ENCODE measurements at places on chromosomes 4 and X. TPM values are rescaled to one million over a fixed set of nuclear protein-coding genes. Genes with fewer than 3 reads are reported as not detected.

DNA sequence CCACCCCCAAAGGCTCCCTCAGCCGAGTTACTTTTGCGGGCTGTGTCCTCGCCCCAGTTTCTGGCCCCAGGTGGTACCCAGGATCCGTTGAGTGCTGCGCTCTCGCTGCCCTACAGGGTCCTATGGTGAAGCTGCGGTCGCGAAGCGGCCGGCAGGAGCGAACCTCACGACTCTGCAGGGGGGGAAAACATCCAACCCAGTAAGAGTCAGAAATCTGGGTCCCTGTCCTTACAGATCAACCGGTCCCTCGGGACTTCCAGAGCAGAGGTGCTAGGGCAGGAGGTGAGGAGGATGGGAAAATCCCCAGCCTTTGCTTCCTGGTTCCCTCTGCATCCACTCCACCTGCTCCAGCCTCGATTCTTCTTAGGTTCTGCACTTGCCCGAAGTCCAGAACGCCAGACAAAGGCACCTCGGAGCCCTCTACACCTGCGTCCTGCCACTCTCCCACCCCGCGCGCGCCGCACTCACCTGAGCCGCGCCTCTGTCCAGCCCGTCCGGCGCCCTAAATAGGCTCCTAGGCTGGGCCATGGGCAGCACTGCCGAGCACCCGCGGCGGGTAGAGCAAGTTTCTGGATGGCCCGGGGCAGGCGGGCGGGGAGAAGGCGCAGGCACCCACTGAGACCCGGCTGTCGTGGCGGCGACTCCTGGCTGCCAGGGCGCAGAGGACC, at the start of gene HS3ST1:
TSS of gene HS3ST1 (minus strand) at position 664 of the 668 bp plus-strand sequence. CDS start 28,889 bp downstream, outside the sequence.
- peaks cover 5% of the 10 kb centered on the region for H3K4me1 ChIP-seq
- DNase-seq, result peak; percentile 28
- peaks cover 11% of the 10 kb centered on the region for H3K27me3 ChIP-seq
- no peaks in the 10 kb centered on the region for H3K36me3 ChIP-seq

Gene TRPC5OS
- not detected for total RNA-seq

DNA sequence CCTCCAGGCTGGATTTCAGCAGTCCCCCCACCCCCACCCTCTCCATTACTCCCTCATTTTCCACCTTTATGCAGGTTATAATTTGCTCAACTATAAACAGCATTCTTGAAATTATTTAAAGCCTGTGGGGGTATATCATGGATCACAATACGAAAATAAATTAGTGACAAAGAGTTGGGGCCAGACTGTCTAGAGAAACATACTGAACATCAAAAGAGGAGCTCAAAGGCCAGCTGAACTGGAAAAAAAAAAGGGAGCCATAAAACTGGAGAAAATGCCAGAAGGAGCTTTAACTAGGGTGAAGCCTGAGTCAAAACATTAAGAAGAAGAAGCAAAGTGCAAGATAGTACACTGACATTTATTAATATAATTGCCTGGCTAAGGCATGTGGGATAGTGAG, 137.8 kb downstream of the ANTXR2 start:
- peaks cover 3% of the 10 kb centered on the region for H3K27me3 ChIP-seq
- DNase-seq, result no peak
- no peak overlapping the region for H3K27ac ChIP-seq

DNA sequence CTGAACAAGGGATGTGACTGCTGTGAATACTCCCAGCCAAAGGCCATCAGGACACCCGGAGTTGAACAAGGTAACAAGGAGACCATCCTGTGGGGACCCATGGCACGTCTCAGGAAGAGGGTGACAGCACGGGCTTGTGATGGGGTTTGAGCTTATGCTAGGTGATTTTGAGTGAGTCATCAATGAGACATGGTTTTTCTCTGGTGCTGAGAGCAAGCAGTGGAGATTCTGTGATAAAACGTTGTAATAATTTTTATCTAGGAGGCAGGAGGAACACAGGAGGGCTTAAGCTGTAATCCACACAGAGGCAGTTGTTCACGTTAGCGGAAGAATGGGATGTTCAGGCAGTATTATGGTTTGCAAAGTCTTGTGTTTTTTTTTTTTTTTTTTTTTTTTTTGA, 36.0 kb downstream of the TRIML1 start:
- no peak for DNase-seq
- H3K4me1 ChIP-seq, result no peaks in the 10 kb centered on the region
- H3K36me3 ChIP-seq, result no peaks in the 10 kb centered on the region
- H3K27ac ChIP-seq, result no peak overlapping the region
- H3K4me3 ChIP-seq, result no peak overlapping the region
- H3K27me3 ChIP-seq, result peaks cover 3% of the 10 kb centered on the region

Gene EDA
- total RNA-seq, result 1.7 TPM

- H3K4me1 ChIP-seq, result peaks cover 55% of the 10 kb centered on the region
- peak overlapping the region; percentile 14 for H3K4me3 ChIP-seq
- H3K27me3 ChIP-seq, result peaks cover 7% of the 10 kb centered on the region
- no peaks in the 10 kb centered on the region for H3K36me3 ChIP-seq
Observed at GRCh38 chr4:76199664-76200211, 13.9 kb downstream of the SCARB2 start.

- no peaks in the 10 kb centered on the region for H3K36me3 ChIP-seq
- no peak overlapping the region for H3K4me3 ChIP-seq
Observed at GRCh38 chrX:107684956-107685385, 56.7 kb downstream of the PRPS1 start.

Gene RAI2
- total RNA-seq, result 1.4 TPM

Gene CHIC2
- total RNA-seq, result 14.5 TPM

DNA sequence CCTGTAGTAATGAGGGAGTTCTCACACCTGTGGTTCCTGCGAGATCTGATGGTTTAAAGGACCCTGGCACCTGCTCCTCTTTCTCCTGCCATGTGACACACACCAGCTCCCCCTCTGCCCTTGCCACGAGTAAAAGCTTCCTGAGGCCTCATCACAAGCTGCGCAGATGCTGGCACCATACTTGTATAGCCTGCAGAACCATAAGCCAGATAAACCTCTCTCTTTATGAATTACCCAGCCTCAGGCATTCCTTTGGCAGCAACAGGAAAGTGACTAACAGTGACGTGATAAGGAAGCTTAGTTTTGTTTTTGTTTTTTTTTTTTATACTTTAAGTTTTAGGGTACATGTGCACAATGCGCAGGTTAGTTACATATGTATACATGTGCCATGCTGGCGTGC, 130.9 kb downstream of the AFAP1 start:
- DNase-seq, result no peak
- H3K4me1 ChIP-seq, result peaks cover 85% of the 10 kb centered on the region
- H3K4me3 ChIP-seq, result peak overlapping the region; percentile 39
- H3K27ac ChIP-seq, result peak overlapping the region; percentile 83
- H3K36me3 ChIP-seq, result peaks cover 18% of the 10 kb centered on the region
- H3K27me3 ChIP-seq, result peaks cover 53% of the 10 kb centered on the region

DNA sequence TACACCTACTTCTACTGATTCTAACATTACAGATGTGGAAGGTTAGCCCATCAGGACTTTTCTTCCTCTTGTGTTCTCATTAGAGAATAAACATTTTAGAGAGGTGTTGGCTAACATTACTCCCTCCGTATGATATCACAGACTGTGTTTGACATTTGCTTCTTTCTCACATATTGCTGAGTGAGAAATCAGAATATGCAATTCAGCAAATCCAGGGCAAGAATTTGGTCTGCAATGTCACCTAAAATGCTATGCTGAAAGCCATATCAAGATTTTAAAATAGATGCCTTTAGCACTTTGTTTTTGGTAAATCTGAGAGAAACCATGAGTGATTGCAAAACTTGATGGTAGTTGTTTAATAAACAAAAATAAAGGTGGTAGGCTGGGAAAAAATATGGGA, 319.1 kb downstream of the C4orf33 start:
- no peaks in the 10 kb centered on the region for H3K4me1 ChIP-seq
- no peak overlapping the region for H3K4me3 ChIP-seq
- no peaks in the 10 kb centered on the region for H3K36me3 ChIP-seq
- H3K27me3 ChIP-seq, result no peaks in the 10 kb centered on the region
- DNase-seq, result no peak
- no peak overlapping the region for H3K27ac ChIP-seq

DNA sequence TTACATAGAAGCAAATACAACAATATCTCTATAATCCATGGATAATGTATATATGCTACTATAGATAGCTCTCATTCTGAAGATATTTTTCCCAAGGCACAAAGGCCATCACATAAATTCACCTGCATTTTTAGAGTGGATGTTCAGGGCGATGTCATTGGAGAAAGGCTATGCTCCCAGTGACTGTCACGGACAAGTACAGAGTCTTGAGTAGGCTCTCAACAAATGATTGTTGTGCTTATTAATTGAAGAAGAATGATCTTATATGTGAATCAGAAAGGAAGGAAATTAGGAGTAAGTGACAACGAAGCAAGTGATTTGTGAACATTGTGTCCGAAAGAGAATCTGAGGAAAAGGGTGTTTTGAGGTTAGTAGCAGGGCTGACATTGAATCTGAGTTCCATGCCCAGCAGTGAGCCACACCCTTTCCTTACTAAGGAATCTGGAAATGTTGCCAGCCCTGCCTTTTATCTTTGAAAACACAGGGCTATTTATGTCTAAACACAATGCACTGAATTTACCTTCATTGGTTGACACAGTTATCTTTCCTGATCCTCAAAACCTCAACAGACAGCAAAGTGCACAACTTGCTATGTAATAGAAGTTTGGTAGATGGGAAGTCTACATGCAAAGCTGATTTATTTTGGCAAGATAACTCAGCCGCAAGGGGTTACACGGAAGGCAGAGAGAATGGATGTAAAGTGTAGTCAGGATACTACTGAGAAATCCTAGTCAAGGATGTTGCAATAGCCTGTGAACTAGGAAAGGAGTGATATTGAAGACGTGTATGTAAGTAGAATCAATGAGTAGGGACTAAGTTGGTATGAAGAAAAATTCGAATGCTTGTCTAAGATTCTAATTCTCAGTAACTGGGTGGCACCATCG, 50.4 kb downstream of the SORBS2 start:
- peaks cover 4% of the 10 kb centered on the region for H3K4me1 ChIP-seq
- no peak overlapping the region for H3K4me3 ChIP-seq

Gene F8A3
- not detected for total RNA-seq

DNA sequence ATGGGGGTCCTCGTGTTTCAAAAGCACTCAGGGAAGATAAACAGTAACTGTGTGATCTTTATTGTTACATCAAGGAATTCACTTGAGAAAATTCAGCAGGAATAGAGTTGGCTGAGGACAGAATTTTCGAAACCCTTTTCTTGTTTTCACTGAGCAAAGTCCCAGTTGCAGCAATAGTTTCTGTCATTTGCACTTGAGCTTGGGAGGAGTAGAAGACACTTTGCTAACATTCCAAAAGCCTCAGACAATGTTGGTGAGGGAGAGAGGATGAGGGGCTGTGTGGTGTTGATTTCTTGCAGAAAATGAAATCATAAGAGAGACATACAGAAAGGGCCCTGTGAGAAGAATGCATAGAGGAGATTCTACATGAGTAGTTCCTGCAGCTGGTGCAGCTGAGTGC, 151.9 kb upstream of the DIPK2B start:
- no peaks in the 10 kb centered on the region for H3K36me3 ChIP-seq
- H3K27me3 ChIP-seq, result no peaks in the 10 kb centered on the region
- no peaks in the 10 kb centered on the region for H3K4me1 ChIP-seq
- DNase-seq, result no peak

GRCh38 chrX:17369309-17369708, 5.7 kb upstream of the NHS start:
- H3K27ac ChIP-seq, result no peak overlapping the region
- H3K4me3 ChIP-seq, result no peak overlapping the region
- no peaks in the 10 kb centered on the region for H3K36me3 ChIP-seq
- no peak for DNase-seq

Gene PLXNA3
- 458 TPM for total RNA-seq

- no peaks in the 10 kb centered on the region for H3K27me3 ChIP-seq
- H3K4me1 ChIP-seq, result no peaks in the 10 kb centered on the region
- peak overlapping the region; percentile 90 for H3K4me3 ChIP-seq
- H3K27ac ChIP-seq, result peak overlapping the region; percentile 98
- no peaks in the 10 kb centered on the region for H3K36me3 ChIP-seq
Observed at GRCh38 chrX:149541521-149542047, 772 bp downstream of the EOLA1 start.

Gene BRS3
- not detected for total RNA-seq

Gene PPP2R2C
- 9.4 TPM for total RNA-seq

Measured in glutamatergic neuron (in vitro differentiated cells).